ENCODE measurements at places on chromosomes 2 and 18.
A peak's percentile ranks its signal among the peaks of the same experiment; 100 is the strongest.

- DNase-seq = no peak
Observed at GRCh38 chr18:6004683-6005082, 109.4 kb upstream of the TMEM200C start.

- no peak for DNase-seq
Observed at GRCh38 chr2:144084114-144084661, 435.7 kb downstream of the ZEB2 start.

DNA sequence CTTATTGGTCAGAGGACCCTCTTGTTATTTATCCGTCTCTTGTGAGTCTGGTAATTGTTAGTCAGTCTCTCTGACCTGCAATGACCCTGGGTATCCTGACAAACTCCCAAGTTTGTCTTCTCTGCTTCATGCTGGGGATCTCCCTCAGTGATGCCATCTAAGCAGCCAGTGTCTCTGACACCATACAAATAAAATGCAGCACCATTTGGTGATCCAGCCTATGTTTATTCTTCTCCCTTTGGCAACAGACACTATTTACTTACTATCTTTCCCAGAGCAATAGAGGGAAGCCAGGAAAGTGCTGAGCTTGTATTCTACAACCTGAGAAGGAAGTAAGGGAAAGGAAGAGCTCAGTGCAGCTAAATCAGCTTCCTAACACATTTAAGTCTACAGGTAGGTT is 15.9 kb downstream of the SERPINE2 start:
- DNase-seq = no peak

DNA sequence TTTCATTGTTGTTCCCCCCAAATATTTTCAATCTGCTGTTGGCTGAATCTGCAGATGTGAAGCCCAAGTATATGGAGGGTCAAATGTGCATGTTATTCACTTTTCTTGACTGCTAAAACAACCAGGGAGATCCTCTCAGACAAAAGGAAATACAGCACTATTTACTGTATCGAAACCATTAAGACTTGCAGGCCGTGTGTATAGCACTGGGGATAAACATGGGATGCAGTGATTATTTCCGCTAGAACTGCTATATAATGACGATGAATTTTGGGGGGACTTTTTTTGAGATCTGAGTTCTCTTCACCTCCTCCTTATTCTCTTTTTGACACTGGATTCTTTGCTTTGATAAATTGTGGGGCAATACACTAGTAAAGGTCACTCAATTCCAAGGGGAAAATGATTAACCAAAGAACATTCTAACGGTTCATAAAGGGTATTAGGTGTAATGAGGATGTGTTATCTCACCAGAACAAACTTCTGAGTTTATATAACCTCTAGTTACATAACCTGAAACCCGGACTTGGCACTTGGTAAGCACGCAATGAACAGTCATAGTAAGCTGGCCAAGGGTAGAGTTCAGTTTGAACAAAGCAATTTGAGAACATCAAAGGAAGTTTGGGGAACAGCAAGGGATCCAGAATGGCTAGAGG is 3.5 kb upstream of the UGT1A1 start:
- no peak for DNase-seq

DNA sequence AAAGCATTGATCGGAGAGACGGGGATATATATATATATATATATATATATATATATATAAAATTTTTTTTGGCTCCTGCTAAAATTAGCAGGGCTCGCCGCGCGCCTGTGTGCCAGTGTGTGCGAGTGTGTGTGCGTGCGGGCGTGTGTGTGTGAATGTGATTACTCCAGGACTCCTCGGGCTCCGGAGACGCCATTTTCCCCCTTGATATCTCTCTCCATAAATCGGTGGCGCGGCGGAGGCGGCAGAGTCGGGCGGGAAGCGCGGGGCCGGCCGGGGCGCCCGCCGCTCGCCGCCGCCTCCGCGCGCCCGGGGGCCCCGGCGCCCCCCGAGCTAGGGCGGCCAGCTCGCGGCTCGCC is 795 bp upstream of the SETBP1 start:
- DNase-seq = peak; percentile 77

DNA sequence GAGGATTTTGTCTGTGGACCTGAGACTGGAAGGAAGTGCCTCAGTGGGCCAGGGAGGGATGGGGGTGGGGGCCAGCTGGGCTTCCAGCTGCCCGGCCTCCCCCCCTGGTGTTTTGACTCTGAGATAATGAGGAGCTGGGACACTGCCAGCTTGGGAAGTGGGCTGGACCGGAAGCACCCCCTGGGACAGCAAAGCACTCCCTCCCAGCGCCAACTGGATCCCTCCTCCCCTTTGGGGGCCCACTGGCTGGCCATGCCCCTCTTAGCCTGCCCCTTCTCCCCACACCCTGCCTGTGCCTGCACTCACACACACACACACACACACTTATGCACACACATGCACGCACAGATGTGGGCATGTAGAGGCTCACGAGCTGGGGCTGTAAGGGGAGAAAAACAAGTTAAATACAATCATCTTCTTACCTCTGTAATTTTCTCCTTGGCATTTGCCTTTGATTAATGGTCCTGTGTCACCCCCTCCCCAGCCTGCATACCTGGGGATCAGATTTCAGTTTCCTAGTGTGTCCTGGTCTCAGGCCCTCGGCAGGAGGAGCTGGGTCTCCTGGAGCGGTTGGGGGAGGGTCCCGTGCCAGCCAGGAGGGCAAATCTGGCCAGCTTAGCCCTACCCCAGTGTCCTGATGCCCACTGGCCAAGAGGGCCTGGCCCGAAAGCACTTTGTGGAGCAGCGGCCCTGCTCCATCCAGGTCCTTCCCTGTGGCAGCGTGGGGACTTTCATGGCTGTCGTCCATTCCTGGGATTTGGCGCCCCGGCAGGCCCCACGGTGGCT is 3.6 kb downstream of the ITM2C start:
- peak; percentile 50 for DNase-seq

DNA sequence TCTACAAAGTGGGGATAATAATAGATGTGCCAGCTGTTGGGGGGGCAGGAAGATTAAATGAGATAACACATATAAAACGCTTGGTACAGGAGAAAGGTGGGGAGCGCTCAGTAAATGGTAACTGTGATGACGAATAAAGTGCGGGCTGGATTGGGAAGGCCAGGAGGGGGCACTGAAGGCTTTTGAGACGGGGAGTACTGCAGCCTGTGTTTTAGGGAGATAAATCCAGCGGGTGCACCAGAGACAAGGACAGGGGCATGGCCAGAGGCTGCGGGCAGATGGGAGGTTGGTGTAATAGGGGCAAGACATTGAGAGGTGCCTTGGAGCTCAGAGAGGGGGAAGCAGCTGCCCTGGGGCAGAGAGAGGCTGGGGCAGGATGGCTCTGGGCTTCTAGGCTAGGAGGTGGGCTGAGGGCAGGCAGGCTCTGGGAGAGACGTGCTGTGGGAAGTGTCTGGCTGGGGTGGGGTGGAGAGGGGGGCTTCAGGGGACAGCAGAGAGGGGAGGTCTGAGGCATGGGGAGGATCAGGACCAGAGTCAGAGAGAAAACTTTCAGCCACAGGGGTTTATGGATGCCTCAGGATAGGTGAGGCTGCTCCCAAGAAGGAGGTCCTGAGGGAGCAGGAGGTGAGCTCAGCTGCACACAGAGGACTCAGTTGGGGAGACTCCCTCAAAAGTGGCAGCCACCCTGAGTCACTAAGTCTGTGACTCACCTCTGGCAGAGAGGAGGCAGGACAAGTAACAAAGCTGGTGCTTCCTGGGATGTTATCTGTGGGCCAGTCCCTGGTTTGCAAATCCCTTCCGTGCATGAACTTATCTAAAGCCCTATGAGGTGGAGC is 18.8 kb downstream of the TEX44 start:
- peak; percentile 44 for DNase-seq

- no peak for DNase-seq
Observed at GRCh38 chr2:59568461-59568860, 985.0 kb downstream of the BCL11A start.

DNA sequence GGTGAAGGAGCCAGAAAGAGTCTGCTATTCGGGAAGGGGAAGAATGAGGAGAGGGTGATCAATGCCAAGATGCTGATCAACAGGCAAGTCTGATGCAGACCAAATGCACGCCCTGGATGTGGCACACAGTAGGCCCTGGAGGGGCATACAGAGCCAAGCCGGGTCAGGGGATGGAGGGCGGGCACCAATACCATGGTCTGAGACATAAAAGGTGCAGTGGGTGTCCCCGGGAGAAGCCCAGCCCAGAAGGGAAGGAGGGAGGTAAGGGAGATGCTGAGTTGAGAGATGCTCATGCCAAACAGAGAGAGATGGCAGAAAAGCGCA is 66.6 kb upstream of the ID2 start:
- DNase-seq = no peak

DNA sequence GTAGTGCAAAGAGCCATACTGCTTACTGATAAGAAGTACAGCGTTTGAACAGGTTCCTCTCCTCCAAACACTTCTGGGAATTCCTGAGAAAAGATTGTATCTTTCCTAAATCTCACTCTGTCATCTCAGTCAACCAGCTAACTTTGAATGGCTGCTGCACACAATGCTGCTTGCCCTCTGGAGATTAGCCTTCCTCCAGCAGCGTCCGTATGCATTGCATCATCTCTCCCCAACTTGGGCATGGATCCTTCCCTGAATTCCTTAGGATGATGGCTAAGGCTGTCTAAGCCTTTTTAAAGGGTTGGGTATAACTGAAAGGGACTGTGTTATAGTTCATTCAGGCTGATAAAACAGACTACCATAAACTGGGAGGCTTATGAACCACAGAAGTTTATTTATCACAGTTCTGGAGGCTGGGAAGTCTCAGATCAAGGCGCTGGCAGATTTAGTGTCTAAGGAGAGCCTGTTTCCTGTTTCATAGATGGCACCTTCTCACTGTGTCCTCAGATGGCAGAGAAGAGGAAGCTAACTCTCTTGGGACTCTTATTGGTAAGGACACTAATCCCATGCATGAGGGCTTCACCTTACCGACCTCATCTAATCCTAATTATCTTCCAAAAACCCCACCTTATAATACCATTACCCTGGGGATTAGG is 105.3 kb downstream of the PAX3 start:
- DNase-seq = no peak

DNA sequence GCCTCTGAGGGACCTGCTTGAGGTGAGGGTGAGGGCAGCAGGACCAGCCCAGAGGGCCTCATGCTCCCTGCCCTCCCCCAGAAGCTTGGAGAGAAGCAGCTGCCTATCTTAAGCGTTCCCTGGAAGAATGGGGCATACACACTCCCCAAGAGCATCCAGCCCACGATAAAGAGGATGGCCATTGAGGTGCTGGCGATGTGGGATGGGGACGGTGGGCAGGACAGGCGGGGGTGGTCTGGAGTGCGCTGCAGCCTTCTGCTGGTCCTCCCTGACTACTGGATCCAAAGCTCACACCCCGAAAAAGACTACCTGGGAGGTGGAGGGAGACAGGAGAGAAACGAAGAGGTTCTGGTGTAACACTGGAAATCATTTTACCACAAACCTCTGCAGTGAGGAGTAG is 45.6 kb downstream of the LMAN2L start:
- DNase-seq = no peak

- no peak for DNase-seq
Observed at GRCh38 chr18:79532313-79533007, 136.7 kb downstream of the NFATC1 start.

DNA sequence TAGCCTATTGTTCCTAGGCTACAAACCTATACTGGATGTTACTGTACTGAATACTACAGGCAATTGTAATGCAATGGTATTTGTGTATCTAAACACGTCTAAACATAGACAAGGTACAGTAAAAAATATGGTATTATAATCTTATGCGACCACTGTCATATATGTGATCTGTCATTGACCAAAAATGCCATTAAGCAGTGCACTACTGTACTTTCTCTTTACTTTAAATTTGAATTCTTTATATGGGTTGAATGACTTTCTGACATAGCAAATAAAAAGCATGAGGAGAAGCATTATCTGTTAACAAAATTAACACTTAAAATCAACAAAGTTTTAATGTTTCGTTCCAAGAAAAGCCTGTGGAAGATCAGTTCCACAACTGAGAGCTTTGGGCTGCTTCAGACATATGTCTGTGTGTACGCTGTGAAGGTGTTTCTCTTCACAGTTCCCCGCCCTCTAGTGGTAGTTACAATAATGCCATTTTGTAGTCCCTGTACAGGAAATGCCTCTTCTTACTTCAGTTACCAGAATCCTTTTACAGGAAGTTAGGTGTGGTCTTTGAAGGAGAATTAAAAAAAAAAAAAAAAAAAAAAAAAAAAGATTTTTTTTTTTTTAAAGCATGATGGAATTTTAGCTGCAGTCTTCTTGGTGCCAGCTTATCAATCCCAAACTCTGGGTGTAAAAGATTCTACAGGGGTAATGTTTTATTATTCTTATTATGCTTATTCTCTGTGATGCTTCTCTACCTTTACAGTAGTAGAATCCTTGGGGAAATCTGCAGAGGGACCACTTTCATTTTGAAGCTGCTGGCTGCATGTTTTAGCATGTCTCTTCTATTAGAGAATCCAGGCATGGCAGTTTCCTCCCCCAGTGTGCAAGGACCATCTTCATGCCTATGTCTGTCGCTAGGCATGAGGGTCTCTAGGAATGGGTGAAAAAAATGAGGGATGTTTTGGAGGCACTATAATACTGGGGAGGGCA is 54.5 kb downstream of the SCN2A start:
- peak; percentile 48 for DNase-seq

DNA sequence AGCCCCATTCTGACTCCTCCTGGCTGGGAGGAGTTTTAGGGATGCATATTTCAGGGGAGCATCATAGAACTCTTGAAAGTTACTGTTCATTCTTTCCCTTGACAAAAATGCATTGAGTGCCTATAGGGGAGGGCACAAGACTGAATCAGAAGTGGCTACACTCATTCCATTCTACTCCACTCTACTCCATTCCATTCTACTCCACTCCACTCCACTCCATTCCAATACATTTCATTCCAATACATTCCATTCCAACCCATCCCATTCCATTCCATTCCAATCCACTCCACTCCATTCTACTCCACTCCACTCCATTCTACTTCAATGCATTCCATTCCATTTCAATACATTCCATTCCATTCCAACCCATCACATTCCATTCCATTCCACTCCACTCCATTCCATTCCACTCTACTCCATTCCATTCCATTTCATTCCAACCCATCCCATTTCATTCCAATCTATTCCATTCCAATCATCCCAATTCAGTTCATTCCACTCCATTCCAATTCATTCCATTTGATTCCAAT is 110.8 kb downstream of the LOXHD1 start:
- DNase-seq = no peak

- no peak for DNase-seq
Observed at GRCh38 chr2:15822151-15823044, 118.0 kb upstream of the MYCN start.

DNA sequence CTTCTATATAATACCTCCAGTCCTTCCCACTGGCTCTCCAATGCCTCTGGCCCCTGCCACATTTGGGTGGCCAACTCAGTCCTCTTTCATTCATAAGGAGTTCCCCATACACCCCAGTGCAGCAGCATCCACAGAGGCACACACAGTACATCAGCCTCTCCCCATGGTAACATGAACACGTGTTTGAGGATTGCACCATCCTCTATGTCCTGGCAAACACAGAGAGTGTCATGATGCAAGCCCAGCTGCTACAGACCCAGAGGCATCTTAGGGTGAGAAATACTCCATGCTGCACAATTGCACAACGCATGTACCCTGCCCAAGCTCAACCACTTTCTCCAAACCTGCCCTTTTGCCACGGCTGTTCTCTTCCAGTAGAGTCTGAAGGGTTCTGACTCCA is 11.5 kb downstream of the IGFBP5 start:
- peak; percentile 51 for DNase-seq

All from right hindlimb (tissue), 1 donor.